ENCODE measurements at places on chromosomes 7 and 10.

- no peak for DNase-seq
Observed at GRCh38 chr10:107546284-107546683, 381.8 kb upstream of the SORCS1 start.

- DNase-seq = no peak
Observed at GRCh38 chr7:24372961-24373955, 89.3 kb downstream of the NPY start.

- no peak for DNase-seq
Observed at GRCh38 chr7:129295015-129295423, 70.2 kb downstream of the AHCYL2 start.

- DNase-seq = peak; percentile 26
Observed at GRCh38 chr10:48364659-48365405, 58.4 kb downstream of the MAPK8 start.

DNA sequence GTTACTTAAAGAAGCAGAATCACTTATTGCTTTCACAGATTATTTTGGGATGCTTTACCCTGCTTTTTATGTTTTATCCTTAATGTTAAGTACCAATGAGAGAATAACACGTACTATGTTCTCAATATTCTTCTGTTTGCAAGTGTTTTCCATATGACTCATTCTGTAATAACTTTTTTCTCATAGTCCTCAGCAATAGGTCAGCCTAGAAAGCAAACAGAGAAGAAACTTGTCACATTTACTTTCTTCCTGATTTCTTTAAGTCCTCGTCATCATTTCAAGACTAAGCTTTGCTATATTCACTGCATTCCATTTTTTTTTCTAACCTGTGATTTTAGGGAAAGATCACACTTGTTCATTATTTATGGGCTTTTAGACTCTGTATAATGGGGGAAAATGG, 6.8 kb upstream of the AGR2 start:
- DNase-seq = no peak

GRCh38 chr10:128879441-128880140, 587.5 kb upstream of the MGMT start:
- no peak for DNase-seq

DNA sequence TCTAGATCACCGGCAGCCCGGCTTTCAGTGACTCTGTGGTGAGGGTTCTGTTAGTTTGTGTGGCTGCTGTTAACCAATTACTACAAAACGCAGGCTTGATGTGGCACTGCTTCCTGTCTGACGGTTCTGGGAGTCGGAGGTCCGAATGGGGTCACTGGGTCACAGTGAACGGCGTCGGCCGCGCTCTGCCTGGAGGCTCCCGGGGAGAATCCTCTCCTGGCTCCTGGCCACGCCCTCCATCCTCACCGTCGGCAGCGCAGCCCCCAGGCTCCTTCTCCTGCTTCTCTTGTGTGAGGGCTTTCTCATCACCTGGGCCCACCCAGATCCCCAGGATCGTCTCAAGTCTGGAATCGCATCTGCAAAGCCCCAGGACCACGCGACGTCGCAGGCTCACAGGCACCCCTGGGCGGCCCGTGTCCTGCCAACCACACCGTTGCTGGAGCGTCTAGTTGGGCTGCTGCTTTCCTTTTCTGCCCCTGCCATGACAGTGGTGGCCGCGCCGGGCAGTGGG, 31.8 kb upstream of the NKX6-2 start:
- DNase-seq = no peak
